ENCODE measurements at places on chromosomes 12 and 14. TPM values are rescaled to one million over a fixed set of nuclear protein-coding genes. Genes with fewer than 3 reads are reported as not detected.

DNA sequence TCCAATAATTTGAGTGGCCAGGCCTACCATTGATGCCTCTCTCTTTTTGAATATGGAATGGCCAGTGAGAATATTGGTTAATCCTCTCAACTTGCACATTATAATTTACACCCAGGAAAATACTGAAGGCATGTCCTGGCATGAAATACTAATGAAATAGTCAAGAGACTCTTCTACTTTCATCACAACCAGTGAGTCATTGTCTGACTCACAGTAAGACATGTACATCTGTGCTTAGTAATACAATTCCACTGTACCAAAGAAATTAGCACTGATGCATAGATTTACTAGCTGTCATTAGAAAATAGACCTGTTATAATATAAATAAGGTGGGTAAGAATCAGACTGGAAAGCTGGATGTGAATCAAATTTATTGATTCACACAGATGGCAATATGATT lies 31.6 kb downstream of the KCNC2 start:
- no peak overlapping the region for H3K27ac ChIP-seq
- no peaks in the 10 kb centered on the region for H3K4me1 ChIP-seq
- H3K4me3 ChIP-seq: no peak overlapping the region

The ACOT6 gene
- not detected for polyA plus RNA-seq

The CFAP54 gene
- 0.04 TPM for polyA plus RNA-seq

The PDE6H gene
- polyA plus RNA-seq: not detected

The KRT75 gene
- polyA plus RNA-seq: not detected

GRCh38 chr14:65937960-65938316 lies 525.4 kb downstream of the FUT8 start:
- H3K36me3 ChIP-seq: no peaks in the 10 kb centered on the region
- no peaks in the 10 kb centered on the region for H3K4me1 ChIP-seq
- no peak overlapping the region for H3K27ac ChIP-seq
- DNase-seq: no peak
- no peak overlapping the region for H3K4me3 ChIP-seq
- no peaks in the 10 kb centered on the region for H3K27me3 ChIP-seq

The POTEM gene
- polyA plus RNA-seq: not detected

GRCh38 chr12:28558250-28558649 lies 368.0 kb downstream of the CCDC91 start:
- no peaks in the 10 kb centered on the region for H3K4me1 ChIP-seq
- DNase-seq: no peak
- H3K36me3 ChIP-seq: no peaks in the 10 kb centered on the region
- H3K27ac ChIP-seq: no peak overlapping the region
- H3K4me3 ChIP-seq: no peak overlapping the region

The ZBTB1 gene
- 39.2 TPM for polyA plus RNA-seq

DNA sequence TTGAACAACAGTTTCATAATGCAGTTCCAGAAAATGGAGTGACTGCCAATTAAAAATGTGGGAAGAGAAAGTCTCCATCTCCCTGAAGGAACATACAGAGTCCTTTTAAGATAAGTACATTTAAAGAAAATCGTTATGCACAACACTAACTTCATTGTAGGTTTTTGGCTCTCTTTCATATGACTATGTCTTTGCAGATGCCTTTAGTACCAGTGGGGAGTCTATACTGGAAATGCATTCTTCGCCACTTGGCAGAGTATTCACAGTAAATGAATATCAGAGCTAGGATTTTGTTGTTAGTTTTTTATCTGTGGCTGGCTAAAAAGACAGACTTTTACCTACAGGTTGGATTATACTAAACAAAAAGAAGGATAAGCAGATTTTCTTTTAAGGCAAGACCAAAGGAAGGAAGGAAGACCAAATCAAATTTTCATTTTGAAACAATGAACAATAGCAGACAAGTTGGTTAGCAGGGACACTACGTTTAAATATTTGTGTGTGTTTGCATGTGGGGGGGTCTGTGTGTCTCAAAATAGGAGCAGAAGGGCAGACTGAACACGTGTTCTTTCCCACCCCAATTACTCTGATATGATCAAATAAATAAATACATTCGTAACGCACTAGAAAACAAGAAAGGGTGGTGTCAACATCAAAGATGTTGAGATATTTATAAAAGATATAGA lies 124.5 kb downstream of the BTG1 start:
- H3K27me3 ChIP-seq: no peaks in the 10 kb centered on the region
- no peak overlapping the region for H3K27ac ChIP-seq
- DNase-seq: no peak

DNA sequence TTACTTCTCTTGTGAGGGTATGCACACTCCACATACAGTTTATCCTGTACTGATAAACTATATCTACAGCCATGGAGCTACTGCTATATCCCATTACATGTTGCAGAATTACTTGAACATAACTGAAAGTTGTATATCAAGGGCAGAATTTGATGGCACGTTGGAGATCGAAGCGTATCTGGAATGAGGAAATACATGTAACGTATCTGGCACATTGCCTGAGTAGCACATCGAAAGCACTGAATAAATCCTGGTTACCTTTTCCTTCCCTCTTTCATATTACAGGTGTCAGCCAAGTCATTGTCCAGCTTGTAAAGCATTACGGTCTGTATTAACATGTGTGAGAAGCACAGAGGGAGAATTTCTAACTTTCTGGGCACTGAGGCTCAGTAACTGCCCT lies 42.1 kb upstream of the LIN7A start:
- H3K27me3 ChIP-seq: peaks cover 3% of the 10 kb centered on the region
- no peaks in the 10 kb centered on the region for H3K4me1 ChIP-seq
- H3K27ac ChIP-seq: no peak overlapping the region
- no peak overlapping the region for H3K4me3 ChIP-seq
- no peaks in the 10 kb centered on the region for H3K36me3 ChIP-seq

The STAT6 gene
- 10.4 TPM for polyA plus RNA-seq

The KIAA0586 gene
- polyA plus RNA-seq: 6.2 TPM

- peak overlapping the region; percentile 91 for H3K27ac ChIP-seq
- H3K27me3 ChIP-seq: no peaks in the 10 kb centered on the region
- DNase-seq: peak; percentile 61
- H3K4me3 ChIP-seq: peak overlapping the region; percentile 70
These were observed 492 bp upstream of the BTBD6 start for GRCh38 chr14:105247715-105248367.

DNA sequence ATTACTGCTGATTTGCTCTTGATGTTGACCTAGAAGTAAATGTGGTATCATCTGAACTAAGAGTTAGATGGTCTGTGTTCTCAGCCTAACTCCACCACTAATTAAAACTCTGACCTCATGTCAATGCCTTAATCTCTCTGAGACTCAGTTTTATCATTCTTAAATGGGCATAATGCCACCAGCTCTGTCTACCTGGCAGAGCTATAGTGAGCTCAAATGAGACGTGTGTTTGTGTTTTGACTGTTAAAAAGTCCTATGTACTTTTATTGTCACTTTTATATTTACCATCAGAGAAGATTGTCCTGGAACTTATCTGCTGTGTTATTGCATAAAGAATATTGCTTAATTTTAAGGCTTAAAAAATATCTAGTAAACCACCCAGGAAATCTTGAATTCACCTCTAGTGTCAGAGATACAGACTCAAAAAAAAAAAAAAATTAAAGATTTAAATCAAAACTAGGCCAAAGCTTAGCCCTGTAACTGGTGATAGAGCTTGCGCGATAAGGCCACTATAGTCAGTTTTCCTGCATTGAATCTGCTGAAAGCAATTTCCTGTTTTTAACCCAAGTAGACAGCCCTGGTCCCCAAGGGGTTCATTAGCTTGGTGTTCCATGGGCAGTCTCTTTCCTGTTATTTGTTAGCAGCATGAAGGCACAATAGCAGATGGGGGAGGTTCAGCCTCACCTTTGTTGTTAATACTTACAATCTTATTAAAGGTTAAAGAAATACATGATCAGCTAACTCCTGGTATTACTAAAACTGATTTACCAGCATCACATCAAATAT lies 261.8 kb downstream of the ATP23 start:
- H3K36me3 ChIP-seq: no peaks in the 10 kb centered on the region
- H3K27ac ChIP-seq: no peak overlapping the region
- no peak overlapping the region for H3K4me3 ChIP-seq
- DNase-seq: no peak
- no peaks in the 10 kb centered on the region for H3K27me3 ChIP-seq
- no peaks in the 10 kb centered on the region for H3K4me1 ChIP-seq

The ELK3 gene
- polyA plus RNA-seq: 3.7 TPM

DNA sequence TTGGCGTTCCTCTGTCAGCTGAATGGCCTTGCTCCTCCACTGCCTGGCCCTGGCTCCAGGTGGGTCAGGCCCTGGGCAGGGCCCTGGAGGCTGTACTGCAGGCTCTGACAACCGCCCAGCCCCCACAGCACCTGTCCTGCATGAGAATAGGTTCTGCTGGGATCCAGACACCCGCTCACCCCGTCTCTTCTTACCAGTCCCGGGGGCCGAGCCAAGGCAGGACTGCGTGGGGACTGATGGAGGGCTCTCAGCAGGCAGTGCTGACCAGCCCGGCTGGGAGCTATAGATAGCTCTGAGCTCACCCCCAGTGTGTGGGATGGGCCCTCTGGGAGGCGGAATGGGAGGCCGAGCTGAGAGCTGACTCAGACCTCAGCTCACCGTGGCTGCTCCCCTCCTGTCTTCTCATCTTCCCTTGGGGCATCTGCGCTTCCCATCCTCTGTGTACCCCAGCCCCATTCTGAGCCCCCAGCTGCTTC lies 39.6 kb downstream of the TEAD4 start:
- H3K4me1 ChIP-seq: peaks cover 71% of the 10 kb centered on the region
- peak; percentile 98 for DNase-seq
- no peaks in the 10 kb centered on the region for H3K36me3 ChIP-seq

- H3K4me1 ChIP-seq: no peaks in the 10 kb centered on the region
- no peaks in the 10 kb centered on the region for H3K27me3 ChIP-seq
- no peak overlapping the region for H3K27ac ChIP-seq
These were observed 24.6 kb upstream of the MGP start for GRCh38 chr12:14910090-14910915.

- H3K27me3 ChIP-seq: no peaks in the 10 kb centered on the region
- peak within 1 kb of the TSS; percentile 81 for H3K27ac ChIP-seq
- DNase-seq: peak; percentile 100
- peaks cover 14% of the 10 kb centered on the region for H3K4me1 ChIP-seq
- H3K36me3 ChIP-seq: peaks cover 25% of the 10 kb centered on the region
These were observed at the start of gene NUP107 for GRCh38 chr12:68686595-68687521. Gene NUP107, plus strand, starts transcription at chr12:68686978. Its CDS starts 88 bp downstream, at chr12:68687066.

DNA sequence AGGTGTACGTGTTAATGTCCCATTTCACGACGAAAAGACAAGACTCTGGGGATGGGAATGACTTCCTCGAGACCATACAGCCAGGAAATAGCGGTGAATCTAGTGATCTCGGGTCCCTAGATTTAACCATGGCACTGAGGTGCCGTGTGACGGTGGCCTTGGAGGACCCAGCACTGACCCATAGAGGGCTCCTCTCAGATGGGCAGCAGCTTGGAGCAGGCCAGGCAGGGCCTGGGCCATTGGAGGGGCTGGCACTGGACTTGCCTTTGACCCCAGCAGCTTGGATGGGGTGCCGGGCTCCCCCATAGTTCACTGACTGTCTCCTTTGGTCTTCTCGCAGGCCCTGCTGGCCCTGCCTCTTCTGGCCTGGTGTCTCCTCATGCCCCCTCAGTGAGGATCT lies 5.4 kb downstream of the TCL1B start:
- H3K27me3 ChIP-seq: peaks cover 3% of the 10 kb centered on the region
- H3K4me1 ChIP-seq: no peaks in the 10 kb centered on the region
- no peak for DNase-seq
- no peaks in the 10 kb centered on the region for H3K36me3 ChIP-seq
- H3K4me3 ChIP-seq: no peak overlapping the region

GRCh38 chr12:74227846-74228545 lies 309.6 kb upstream of the ATXN7L3B start:
- DNase-seq: no peak
- no peaks in the 10 kb centered on the region for H3K27me3 ChIP-seq
- no peak overlapping the region for H3K27ac ChIP-seq
- no peaks in the 10 kb centered on the region for H3K36me3 ChIP-seq
- H3K4me1 ChIP-seq: no peaks in the 10 kb centered on the region
- H3K4me3 ChIP-seq: no peak overlapping the region

- H3K36me3 ChIP-seq: no peaks in the 10 kb centered on the region
- no peak overlapping the region for H3K27ac ChIP-seq
- DNase-seq: no peak
- no peaks in the 10 kb centered on the region for H3K27me3 ChIP-seq
- no peaks in the 10 kb centered on the region for H3K4me1 ChIP-seq
These were observed 961.2 kb downstream of the TMEM121 start for GRCh38 chr14:106487600-106487999.

DNA sequence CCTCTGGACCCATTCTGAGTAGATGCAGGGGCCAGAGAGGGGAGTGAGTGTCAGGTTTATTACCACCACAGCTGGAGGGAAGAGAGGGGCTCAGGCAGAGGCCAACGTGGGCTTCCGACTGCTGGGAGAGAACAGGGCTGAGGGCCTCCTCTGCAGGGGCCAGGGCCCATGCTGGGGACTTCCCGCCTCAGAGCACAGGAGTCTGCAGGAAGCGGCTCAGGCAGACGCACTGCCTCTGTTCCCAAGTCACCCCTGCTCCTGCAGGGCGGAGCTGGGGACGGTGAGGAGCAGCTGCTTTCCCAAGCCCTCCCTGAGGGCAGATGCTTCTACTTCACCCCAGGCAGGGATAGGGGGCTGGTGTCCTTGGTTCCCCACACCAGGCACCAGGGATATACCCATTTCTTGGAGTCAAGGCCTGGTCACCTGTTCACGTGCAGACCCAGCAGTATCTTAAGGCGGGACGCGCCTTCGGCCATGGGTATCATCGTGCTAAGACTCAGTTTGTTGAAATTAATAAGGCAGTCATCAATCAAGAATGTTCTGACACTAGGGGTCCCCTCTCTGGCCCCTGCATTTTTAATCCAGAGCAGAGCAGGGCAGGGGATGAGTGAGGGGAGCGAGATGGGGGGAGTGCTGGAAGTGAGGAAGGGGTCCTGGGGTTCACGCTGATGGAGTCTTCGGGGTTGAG lies 100.0 kb downstream of the PIWIL1 start:
- no peaks in the 10 kb centered on the region for H3K27me3 ChIP-seq
- no peaks in the 10 kb centered on the region for H3K36me3 ChIP-seq
- no peak overlapping the region for H3K27ac ChIP-seq
- no peak overlapping the region for H3K4me3 ChIP-seq

DNA sequence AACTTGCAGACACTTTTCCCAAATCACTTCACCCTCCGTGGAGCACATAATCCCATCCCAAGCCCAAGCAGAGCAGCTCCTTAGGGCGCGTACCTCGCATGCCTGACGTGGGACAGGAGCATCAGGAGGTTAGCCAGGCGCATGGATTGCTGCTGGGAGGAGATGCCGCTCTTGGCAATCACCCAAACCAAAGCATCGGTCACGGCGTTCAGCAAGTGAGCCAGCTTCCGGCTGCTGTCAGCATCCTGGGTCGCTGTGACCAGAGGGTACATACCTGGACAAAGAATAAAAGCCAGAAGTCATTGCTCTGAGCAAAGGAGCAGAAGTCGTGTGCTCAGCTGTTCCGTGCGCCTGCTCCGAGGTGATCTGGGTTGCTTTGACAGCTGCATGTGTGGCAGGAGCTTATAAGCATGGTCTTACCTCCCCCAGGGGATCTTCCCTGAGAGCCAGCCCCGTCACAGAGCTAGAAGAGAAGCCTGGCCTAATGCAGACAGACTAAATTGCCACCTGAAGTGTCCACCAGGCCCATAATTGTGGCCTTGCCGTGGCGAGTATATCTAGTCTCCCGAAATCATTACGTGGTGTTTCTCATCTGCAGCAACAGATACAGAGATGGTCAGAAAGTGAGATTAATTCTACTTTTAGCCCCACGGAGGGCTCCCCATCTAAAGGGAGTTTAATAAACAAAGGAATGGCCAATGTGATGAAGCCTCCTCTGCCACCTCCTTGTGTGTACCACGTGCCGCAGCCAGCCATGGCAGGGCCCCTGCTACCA lies 59.1 kb downstream of the ESR2 start:
- no peak overlapping the region for H3K4me3 ChIP-seq
- no peaks in the 10 kb centered on the region for H3K27me3 ChIP-seq
- H3K36me3 ChIP-seq: peaks cover 28% of the 10 kb centered on the region
- DNase-seq: peak; percentile 37
- H3K27ac ChIP-seq: peak overlapping the region; percentile 90
